ENCODE measurements at places on chromosomes 7 and 10. TPM values are rescaled to one million over a fixed set of nuclear protein-coding genes. Genes with fewer than 3 reads are reported as not detected.

EPO gene
- not detected for polyA plus RNA-seq

SPAM1 gene
- polyA plus RNA-seq: not detected

DNA sequence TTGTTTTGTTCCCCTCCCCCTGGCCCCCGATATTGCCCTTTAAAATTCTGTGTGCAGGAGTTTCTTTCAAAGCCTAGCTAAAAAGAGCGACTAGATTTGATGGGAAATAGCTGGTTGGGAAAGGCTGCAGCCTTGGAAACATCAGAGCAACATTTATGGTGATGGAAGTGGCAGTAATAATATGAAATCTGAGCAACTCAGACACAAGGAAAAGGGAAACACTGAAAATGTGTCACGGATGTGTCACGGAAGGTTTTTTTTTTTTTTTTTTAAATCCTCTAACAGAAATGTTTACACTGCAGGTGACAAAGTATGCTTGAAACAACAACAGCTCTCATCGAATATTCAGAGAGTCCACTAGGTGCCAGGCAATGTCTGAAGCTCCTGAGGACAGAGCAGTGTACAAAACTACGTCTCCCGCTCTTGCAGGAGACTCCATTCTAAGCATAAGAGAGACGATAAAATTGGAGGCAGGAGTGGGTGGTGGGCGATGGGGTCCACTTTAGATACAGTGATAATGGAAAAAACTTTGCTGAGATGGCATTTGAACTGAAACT is 143.0 kb downstream of the RSU1 start:
- no peak for DNase-seq

- DNase-seq: no peak
Observed at GRCh38 chr7:157877298-157878090, 540.7 kb downstream of the DNAJB6 start.

DNA sequence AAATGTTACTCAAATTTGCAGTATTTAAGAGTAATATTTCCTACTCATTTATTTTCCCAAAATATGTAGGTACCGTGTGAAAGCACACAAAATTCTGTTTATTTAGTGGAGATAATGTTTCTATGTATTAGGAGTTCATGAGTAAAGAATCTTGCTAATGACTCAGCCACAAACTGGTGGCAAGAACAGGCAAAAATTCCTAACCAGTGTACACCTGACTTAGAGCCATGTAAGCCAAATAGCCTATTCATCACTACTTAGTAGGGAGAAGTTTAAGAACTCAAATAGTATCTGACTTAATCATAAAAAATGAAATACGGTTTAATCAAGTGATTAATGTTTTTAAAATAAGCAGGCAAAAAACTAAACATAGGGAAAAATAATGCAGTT is 169.0 kb downstream of the SRPK2 start:
- DNase-seq: no peak

- DNase-seq: no peak
Observed at GRCh38 chr7:13047061-13047460, 359.6 kb downstream of the ARL4A start.

GRCh38 chr10:73816917-73817729 is 5.7 kb upstream of the NDST2 start:
- DNase-seq: no peak

GRCh38 chr7:7808156-7808555 is 89.7 kb upstream of the RPA3 start:
- no peak for DNase-seq

DNA sequence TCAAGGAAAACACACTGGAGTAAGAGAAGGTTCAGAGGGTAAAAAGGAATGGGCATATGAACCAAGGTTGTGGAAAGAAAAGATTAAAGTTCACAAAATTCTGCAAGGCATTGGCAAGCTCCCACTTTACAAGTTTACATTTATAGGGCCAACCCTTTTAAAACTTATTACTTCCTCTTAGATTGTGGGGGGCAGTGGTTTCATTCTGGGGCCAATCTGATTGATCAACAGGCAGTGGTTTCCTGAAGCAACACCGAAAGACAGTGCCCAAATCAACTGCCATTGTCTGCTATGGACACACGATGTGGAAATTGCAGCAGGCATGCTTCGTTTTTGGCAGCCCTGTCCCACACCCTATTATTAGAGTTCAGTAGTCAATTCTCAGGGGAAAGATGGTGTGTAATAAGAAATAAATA is 154.0 kb downstream of the SGMS1 start:
- no peak for DNase-seq

DNA sequence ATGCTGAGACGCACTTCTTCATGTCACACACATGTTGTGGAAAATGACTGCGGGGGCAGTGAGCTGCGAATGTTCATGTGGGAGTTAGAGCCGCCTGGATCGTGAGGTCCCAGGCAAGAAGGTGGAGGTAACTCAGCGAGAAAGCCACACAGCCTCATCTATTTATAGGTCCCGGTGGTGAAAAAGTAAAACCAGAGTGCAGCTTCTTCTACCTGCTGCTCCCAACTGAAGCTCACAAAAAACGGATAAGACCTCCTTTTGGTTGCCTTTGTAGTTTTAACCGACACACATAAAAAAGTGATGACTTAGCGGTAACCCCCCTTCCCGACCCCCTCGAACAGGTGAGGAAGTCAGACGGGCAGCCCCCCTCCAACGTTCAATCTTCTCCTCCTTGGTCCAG is 276.9 kb downstream of the GATA3 start:
- DNase-seq: no peak

DNA sequence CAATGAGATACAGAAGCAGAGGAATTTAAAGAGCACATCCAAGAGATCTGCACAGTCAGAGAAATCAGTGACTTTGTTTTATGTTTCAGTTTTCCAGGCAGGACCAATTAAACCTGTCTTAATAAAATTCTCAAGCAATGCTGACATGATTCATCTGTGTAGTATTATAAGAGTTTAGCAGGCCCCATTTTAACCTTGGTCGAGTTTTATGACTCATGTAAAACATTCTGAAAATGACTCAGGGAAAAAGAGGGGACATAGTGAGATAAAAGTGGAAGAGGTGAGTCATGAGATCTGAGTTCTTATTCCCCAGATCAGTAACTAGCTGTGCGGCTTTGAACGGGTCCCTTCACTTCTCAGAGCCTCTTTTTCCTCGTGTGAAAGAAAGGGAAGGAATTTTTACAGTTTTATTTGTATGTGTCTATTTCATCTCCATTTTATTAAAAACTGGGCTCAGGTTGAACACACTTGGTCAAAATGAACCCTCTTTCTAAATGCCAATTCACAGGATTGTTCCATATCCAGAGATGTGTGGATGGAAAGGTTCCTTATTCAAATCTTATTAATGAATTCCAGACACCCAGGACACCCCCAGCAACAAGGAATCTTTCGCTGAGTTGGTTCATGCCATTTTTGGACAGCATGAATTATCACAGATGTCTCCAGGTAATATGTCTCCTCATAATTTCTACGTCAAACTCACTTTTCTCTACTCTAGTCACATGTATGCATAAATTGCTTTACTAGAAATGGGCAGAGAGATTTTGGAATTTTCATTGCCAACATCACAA is 143.2 kb downstream of the JAZF1 start:
- peak; percentile 83 for DNase-seq

DNA sequence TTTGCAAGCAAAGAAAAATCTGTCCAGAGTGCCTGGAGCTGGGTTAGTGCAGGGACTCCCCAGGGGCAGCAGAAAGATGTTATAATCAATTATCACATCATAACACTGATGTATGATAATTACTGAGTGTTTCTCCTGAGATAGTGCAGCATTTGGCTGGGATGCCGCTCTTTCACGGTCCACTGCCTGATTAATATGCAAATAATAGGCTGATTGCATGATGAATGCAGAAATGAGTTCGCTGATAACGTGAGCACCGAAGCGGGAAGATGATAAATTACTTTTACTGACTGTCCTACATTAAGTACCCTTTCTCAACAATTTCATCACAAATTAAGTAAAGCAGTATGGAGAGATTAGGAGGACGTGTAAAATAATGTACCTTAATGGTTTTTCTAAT is 71.4 kb upstream of the SH2B2 start:
- DNase-seq: no peak

GRCh38 chr10:78584681-78585080 is 484.1 kb upstream of the ZMIZ1 start:
- DNase-seq: peak; percentile 60

LRRTM3 gene
- polyA plus RNA-seq: 0.30 TPM

DNA sequence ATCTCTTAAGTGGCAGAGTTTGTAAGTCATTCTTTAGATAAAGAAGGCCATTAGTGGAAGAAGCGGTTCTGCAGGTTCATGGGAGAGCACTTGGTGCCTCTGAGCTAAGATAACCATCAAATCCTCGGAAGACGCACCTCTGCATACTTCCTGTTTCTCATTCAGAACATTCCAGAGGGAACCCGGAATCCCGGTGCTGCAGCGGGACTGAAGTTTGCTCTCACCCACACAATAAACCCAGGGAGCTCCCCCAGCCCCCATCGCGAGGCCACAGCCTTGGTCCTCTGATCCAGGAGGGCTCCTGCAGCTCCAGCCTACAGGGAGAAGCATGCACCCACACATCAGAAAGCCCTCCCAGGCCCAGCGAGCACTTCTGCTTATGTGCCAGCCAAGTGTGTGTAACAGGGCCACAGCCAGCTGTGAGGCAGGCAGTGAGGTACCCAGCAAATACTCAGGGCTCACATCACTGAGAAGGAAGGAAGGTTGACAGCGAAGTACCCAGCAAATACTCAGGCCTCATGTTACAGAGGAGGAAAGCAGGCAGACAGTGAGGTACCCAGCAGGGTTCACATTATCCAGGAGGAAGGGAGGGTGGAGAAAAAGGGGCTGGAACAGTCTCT is 142.4 kb downstream of the DIP2C start:
- peak; percentile 69 for DNase-seq

GRCh38 chr10:5076615-5077014 is 17.6 kb upstream of the AKR1C3 start:
- no peak for DNase-seq

GRCh38 chr10:34547695-34548094 is 267.4 kb downstream of the PARD3 start:
- DNase-seq: no peak

DNA sequence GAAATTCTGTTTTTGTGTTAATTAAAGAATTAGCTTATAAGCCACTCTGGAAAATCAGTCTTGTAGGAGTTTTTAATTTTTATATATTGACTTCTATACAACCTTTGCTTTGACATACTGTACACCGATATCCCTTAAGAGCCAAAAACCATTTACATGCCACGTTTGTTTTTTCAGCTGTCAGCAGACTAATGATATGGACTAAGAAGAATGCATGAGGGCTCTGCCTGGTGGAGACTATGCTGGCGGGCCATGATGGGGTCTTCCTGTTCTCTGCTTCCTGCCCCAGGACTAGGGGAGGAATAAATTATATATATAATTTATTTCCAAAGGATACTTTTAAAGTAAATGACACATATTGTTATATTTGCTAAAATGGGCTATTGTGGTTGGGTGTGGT is 96.3 kb downstream of the CDK14 start:
- no peak for DNase-seq

DNA sequence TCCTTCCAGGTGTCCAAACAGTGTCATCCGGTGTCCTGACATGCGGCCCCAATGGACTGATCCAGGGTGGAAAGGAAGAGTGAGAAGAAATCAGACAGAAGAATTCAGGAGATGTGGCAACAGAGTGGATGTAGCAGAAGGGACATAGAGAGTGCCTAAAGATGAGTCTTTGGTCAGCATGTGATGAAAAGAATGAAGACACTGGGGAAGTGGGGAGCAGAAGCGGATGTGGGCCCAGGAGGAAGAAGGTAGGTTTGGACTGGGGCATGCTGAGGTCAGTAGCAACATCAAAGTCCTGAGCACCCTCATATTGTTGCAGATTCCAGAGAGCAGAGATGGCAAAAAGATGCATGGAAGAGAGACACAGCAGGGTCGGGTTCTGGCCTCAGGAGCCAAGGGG is 71.8 kb upstream of the STEAP1B start:
- no peak for DNase-seq

- no peak for DNase-seq
Observed at GRCh38 chr7:145812218-145812617, 304.4 kb upstream of the CNTNAP2 start.

GRCh38 chr7:18962031-18962430 is 155.4 kb downstream of the TWIST1 start:
- DNase-seq: no peak

EIF5AL1 gene
- polyA plus RNA-seq: 0.85 TPM

MTPN gene
- polyA plus RNA-seq: 118 TPM

DNA sequence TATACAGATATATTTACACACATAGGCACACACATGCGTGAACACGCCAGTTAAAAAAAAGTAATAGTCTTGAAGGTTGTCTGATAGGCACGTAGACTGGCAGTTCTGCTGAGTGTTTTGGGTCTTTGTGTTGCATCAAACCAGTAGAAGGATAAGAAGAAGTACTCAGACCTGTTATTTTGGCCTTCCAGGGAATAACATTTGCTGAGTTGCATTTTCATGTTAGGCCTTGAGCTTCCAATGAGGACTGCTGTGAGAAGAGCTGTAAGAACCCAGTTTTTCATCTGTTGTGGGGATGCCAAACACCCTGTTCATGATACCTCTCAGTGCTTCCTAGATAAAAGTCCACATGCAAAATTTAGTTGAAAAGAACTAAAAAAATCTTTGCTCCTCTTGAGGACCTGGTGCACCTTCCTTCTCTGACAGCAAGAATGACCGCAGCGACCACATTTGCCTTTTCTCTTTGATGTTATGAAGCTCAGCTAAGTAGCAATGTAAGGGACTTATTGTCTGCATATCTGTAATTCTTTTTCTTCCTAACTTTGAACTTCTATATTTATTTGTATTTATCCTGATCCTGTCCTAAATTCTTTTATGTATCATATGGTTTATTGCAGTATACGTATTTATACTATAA is 27.2 kb downstream of the HIPK2 start:
- DNase-seq: no peak

DNA sequence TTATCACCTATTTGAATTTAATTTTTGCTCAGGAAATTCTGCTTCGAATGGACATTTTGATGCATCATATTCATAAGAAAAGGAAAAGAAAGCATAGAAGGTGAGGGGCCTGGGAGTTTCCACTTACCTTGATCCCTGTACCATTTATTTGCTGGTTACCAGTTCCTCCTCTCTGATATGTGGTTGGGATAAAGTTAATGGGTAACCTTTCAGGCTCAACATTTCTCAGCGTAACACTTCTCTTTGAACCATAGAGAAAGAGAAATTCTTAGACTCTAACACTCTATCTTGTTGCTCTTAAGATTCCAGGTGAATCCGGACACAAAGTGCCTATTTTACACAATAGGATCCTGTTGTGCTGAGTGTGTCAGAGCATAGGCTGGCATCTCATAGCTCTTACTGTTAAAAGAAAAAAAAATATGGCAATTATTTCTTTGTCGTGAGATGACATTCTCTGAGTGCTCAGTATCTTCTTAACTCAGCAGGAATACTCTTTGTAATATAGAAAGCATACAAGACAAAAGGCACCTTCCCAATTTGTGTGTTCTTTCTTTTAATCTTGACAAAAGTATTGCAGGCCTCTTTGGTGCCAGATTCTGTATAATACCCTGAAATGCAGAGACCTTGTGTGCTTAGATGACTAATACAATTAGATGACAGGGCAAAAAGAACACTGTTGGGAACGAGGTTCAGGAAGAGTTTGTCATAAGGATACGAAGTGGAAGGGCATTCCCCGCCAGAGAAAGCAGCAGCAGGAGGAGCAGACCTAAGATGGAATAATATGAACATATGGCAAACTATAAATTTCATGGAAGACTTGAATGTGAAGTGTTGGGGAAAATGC is 689.6 kb downstream of the NRG3 start:
- DNase-seq: no peak

GRCh38 chr7:75814407-75814947 is 871 bp upstream of the CCL24 start:
- no peak for DNase-seq

- no peak for DNase-seq
Observed at GRCh38 chr7:11753433-11753832, 78.6 kb downstream of the THSD7A start.

Measured in urinary bladder (tissue), 4 donors.